GM06990 (cell line): ENCODE measurements at places on chromosomes 16 and 17.

GRCh38 chr17:1035546-1036170 lies 38.7 kb downstream of the TIMM22 start:
- DNase-seq: no peak

DNA sequence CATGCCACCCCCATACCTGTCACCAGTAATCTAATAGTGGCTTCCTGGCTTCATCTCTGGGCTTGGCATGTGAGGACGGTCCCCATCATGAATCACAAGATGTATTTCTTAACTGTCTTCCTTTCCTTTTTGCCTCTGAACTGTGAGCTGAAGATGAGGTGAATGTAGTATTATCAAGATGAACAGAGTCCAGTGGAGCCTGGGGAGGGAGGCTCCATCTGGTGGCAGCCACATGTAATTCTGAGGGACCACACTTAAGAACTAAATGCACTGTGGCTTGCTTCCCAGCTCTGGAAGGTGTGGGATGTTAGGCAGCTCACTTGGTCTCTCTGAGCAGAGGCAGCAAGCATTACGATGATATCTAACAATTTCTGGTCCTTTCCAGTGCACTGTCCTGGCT lies 354.9 kb upstream of the ASIC2 start:
- no peak for DNase-seq

GRCh38 chr16:30351586-30352419 lies 3.3 kb downstream of the CD2BP2 start:
- DNase-seq: no peak

DNA sequence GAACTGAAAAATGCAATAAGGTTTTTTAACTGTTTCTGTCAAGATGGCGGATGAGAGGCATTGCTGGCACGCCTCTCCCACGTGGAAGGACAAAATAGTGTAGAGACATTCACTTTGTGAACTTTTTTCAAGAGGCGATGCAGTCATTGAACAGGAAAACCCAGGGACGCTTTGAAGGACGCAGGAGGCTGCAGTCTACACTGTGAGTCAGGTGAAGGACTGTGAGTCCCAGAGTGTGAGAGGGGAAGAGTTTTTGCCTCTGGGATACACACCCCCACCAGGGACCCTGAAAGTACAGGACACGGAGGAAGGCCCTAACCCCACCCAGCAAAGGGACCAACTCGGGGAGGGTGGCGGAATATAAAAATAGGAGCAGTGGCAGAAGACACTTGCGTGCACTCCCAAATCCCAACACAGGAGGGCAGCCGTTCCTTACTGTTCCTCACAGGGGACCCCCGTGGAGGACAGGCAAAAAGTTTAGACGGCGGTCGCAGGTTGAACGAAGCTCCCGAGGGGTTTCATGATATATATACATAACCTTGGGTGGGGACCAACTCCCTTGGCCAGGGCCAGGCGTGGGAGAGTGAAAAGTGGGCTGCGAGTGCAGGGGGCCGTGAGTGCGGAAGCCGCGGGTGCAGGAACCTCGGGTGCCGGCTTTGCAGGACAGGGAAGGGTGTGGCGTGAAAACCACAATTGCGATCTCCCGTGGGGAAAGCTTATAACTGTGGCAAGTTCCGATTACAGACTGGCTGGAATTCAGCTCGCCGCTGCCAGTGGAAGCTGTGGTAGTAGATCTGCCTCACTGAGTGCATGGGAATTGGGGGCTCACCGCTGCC lies 82.0 kb upstream of the ALOX12 start:
- DNase-seq: peak; percentile 45

GRCh38 chr16:29844575-29845331 lies 18.3 kb downstream of the CDIPT start:
- no peak for DNase-seq

DNA sequence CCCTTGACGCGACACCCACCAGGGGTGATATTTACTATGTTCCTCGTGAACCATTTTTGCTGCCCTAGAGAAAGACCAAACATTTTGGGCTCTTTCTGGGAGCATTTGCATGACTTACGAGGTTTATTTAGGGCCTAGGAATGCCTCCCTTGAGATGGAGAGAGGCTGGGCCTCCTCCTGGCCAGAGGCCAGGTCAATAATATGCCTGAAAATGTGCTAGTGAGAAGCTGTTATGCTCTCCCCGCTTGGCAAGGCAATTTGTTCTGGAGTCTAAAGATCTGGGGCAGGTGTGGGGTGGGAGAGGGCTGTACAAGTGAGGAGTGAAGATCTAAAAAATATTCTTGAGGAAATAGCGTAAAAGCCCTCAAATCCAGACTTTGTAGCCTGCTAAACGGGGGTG lies 587.3 kb upstream of the CDH5 start:
- no peak for DNase-seq

DNA sequence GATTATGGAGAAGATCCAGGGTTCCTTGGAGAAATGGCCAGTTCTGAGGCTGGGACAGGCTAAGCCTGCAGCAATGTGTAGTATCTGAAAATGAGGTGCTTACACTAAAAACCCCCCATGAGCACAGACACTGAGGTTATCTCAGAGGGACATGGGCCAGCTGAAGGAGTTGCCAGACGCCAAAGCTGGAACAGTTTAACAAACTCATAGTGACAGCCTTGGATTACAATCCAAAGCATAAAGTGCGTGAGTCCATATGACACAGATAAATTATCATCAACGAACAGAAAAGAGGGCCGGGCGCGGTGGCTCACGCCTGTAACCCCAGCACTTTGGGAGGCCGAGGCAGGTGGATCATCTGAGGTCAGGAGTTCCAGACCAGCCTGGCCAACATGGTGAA lies 11.2 kb upstream of the CAPN15 start:
- no peak for DNase-seq

- DNase-seq: no peak
Measured at GRCh38 chr16:18803569-18804462, 2.5 kb upstream of the ARL6IP1 start.

- DNase-seq: no peak
Measured at GRCh38 chr17:77610518-77610893, 348.0 kb upstream of the TNRC6C start.

GRCh38 chr17:34997355-34997862 lies 17.1 kb downstream of the LIG3 start:
- DNase-seq: no peak

GRCh38 chr16:83306961-83307593 lies 500.7 kb upstream of the HSBP1 start:
- no peak for DNase-seq

GRCh38 chr17:81160747-81161453 lies 4.4 kb upstream of the PVALEF start:
- DNase-seq: no peak

DNA sequence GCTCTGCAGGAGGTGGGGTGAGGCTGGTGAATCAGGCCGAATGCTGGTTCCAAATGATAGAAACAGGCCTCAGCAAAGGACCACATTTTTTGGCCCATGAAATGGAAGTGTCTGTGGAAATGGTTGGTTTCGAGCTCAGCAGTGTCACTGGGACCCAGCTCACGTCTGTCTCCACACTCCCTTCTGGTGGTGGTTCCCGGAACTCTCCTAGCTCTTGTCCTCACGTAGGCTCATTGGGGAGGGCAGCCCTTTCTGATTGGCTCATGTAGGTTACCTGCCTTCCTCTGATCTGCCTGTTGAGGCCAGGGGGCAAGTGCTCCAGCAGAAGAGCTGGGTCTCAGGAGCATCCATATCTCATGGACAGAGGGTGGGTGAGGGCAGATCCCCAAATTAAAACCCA lies 4.0 kb downstream of the ALG1 start:
- no peak for DNase-seq

DNA sequence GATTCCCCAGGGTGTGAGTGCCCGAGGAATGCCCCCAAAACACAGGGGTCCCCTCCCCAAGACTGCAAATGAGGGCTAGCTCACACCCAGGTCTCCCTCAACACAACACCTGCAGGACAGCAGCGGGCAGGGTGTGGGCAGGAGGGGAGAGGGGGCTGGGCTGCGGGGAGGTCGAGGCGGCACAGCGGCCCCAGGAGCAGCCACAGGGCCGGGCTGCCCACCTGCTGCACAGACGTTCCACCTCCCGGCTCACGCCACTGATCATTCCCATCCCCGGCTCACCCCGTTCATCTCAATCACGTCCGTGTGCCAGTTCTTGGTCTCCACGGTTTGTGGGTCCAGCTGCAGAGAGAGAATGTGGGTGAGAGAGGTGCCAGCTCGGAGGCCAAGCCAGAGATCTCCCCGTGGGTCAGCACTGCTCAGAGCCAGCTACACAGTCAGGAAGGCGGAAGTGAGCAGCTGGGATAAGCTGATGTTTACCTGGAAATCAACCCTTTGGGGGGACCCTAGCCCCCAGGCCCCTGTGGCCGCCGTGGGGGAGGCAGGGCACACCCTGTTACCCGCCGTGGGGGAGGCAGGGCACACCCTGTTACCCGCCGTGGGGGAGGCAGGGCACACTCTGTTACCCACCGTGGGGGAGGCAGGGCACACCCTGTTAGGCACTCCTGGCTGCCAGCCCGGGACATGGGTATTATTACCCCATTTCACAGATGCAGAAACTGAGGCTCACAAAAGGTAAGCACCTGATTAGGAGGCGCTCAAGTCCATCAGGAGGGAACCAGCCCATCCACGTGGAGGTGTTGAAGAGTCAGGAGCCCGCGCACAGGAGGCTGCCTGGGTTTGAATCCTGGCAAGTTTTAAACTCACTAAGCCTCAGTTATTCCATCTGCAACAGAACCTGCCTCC lies 16.1 kb downstream of the TIMM22 start:
- DNase-seq: no peak

- DNase-seq: no peak
Measured at GRCh38 chr16:78116946-78117345, 17.5 kb downstream of the WWOX start.

GRCh38 chr17:14080847-14081251 lies 11.5 kb downstream of the COX10 start:
- DNase-seq: no peak

- DNase-seq: no peak
Measured at GRCh38 chr17:18039535-18040260, 490 bp downstream of the GID4 start.

DNA sequence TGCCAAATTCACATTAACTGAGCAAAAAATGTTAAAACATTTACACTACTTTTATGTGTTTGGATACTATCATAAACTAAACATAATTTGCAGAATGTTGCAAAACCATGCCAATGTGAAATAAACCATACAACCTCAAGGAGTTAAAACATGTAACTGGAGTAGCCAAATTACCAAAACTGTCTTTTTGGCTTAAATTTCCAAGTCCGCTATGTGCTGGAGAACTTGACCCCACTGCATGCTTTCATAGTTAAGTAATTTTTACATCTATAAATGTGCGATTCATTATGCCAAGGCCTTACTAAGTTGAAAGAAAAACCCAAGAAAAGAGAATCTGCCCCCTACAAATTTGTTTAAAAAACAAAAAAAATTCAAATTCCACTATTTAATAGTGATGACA lies 28.2 kb downstream of the BRD7 start:
- DNase-seq: no peak

- no peak for DNase-seq
Measured at GRCh38 chr16:82694239-82694874, 67.6 kb downstream of the CDH13 start.

DNA sequence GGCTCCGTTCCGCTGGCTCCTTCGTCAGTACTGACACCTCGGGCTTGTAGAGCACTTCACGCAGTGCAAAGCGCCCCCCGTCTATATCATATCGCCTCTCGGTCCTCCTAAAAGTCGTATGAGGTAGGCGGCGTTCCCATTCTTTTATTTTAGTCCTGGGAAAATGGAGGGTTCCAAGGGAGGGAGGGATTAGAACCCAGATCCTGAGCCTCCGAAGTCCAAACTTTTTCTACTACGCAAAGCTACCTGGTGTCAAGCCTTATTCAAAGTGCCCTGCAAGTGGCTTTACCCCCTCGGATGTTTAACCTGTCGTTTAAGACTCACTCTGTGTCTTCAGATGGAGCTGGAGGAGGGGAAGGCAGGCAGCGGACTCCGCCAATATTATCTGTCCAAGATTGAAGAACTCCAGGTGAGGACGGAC lies 348 bp upstream of the FTSJ3 start:
- no peak for DNase-seq

DNA sequence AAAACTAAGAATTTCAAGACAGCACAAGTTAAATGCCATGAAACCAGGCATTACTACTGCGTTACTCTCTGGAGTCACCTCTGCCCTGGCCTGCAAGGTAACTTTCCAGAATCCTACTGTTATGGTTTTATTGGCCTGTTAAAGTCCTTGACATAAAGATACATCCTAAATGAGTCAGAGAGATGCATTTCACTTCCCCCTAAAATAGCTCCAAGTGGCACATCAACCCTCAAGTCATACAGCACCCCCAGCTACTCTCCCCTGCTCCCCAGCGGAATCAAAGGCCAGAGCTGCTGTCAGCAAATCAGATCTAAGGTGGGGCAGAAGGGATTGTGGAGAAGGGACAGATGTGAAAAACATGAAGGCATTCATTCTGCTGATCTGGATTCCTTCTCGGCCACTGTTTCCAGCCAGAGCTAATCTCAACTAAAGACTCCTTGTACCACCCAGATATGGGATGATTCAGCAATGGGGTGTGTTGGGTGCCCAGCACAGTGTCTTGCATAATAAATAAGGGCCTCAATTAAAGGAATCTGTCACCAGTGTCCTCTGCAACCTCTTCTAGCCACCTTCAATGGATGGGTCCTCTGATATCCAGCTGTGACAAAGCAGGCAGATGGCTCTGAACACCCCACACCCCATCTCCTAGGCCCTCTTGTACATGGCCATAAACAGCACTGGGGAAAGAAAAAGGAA lies 8.5 kb upstream of the CCL1 start:
- DNase-seq: no peak

DNA sequence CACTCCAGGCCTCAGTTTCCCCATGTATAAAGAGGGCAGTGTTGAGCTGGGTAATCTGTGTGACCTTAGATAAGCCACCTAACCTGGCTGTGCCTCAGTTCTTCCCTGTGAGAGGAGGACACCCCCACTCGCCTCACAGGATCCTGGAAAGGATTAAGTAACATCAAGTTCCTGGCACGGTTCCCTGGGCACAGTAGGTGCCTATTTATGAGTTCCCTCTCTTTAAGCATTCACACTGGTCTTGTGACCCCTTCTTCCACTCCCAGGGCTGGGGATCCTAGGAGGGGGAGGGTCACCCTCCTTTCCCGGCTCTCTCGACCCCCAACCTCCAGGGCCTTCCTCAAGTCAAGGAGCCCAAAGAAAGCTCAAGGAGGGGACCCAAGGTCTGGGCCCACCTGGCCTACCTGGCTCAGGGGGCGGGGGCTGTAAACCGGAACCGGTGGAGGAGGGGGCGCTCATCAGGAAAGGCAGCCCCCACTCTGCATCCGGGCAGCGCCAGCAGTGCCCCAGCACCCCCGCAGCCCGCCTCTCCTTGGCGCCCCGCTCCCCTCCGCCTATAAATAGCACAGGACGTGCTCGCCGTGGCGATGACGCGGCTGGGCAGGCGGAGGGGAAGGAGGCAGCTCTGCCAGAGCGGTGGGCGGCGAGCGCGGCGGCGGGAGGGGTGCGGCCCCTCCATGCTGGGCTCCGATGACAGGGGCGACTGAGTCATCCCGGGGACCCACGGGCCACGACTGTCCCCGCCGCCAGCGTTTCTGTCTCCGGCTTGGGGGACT lies 9.4 kb downstream of the RPL19 start:
- peak; percentile 54 for DNase-seq
